ENCODE measurements at places on chromosomes 16 and 17.

- no peak for DNase-seq
These were observed 8.5 kb upstream of the BAIAP2 start for GRCh38 chr17:81026266-81027036.

DNA sequence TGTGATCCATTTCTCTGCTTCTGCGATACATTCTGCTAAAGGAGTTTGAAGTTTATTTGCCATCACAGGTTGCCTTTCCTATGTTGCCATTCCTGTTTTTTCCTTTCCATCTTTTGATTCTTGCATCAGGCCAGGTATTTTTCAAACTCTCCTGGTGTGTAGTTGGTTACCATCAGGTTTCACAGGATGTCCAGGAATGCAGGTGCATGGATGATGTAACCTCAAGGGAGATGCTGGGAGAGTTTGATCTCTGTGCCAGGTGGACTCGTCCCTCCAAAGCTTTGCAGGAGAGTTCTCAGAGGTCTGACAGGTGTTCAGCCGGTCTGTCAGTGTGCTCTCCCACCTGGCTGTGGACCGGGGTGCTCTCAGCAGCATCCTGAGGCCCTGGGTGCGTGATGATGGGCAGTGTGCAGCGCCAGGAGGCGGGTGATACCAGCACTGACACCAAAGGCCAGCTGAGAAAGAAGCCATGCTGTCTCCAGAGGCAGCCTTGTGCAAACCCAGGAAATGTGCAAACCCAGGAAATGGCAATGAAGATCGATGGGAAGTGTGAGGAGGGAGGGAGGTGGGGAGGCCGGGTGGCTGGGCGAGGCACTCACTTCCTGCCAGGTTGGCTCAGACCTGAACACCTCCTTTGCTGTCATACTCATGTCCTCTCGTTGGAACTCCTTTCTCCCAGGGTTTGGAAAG is 1.7 kb downstream of the ATP2C2 start:
- no peak for DNase-seq

DNA sequence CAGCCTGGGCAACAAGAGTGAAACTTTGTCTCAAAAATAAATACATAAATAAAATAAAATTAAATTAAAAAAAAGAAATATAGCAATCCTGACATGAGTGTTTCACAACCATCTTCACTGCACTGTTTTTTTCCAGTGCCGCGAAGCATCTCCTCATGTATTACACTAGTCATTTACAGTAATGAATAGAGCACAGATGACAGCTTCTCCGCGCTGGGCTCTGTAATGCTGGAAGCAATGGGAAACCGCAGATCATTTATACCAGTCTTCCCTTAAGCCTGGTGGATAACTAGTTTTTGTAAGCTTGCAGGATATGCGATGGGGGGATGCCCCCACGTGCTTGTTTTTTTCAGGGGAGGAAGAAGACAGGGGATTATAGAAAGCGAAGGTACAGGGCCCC is 86.9 kb downstream of the MYH13 start:
- no peak for DNase-seq

DNA sequence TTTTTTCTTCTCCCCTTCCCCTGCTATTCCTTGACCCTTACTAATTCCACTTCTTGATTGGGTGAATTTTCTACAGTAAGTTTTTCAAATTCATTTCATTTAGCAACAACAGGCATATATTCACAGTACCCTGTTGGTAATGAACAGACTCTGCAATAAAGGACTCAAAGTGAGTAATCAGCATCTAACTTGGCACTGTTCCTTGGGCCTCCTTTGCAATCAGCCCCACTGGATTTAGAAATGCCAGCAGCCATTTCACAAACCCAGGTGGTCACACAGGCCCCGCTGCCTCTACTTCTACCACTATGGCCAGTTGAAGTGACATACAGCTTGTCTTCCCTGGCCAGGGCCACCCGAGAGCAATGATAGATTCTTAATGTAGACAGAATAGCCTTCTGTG is 113.8 kb downstream of the CYB561 start:
- no peak for DNase-seq

Measured in cardiac septum (tissue), 1 donor.